Endothelial cell of coronary artery (primary cell): ENCODE measurements at places on chromosomes 16 and 17. TPM values are rescaled to one million over a fixed set of nuclear protein-coding genes. Genes with fewer than 3 reads are reported as not detected.

PABPN1L gene
- not detected in 2 replicates for total RNA-seq

IGSF6 gene
- not detected in 2 replicates for total RNA-seq

NGFR gene
- under 0.01 TPM in 2 replicates for total RNA-seq

TM4SF5 gene
- not detected in 2 replicates for total RNA-seq

SCNN1G gene
- not detected in 2 replicates for total RNA-seq

TLCD3B gene
- total RNA-seq, result 0.09 TPM in 2 replicates

CLEC3A gene
- total RNA-seq, result not detected in 2 replicates

SLC16A13 gene
- 0.54 and 1.4 TPM in 2 replicates for total RNA-seq

NHERF2 gene
- total RNA-seq, result 63.8 and 66.9 TPM in 2 replicates

PIK3R5 gene
- total RNA-seq, result 0.09 TPM in 1 of 2 replicates, not detected in the other
